Breast epithelium (tissue), 4 donors: ENCODE measurements at places on chromosomes 12 and 14.

- DNase-seq = no peak
Observed at GRCh38 chr12:55065535-55065934, 45.8 kb downstream of the NEUROD4 start.

GRCh38 chr12:39122562-39123204, 217.3 kb upstream of the CPNE8 start:
- no peak for DNase-seq

- no peak for DNase-seq
Observed at GRCh38 chr12:25587346-25587745, 34.3 kb upstream of the LMNTD1 start.

DNA sequence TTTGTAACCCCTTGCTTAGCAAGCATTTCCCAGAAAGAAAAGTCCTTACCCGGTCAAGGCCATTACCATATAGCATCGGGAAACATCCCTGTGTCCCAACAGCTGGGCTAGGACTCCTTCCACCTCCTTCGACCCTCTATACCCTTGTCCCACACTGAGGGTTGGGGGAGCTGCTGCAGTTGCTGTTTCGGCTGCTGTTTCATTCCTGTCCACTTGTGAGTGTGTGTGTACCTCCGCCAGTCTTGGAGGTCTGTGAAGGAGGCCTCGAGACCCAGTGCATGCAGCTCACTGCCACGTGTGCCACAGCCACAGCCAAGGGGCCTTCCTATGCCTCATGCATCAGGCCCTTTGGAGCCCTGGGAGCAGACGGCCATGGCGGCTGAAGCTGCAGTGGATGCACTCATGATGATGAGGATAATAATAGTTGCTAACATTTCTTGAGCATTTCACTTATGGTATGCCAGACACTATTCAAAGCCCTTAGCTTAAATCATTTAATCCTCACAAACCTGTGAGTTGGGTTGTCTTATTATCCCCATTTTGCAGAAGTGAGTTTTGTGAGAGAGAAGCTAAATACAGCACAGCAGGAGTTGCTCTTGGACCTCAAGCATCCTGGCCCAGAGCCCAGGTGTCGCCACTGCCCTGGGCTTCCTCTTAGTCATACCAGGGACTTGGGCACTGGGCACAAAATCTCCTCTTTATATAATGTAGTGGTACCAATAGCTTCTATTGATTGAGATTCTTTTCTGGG, 156.5 kb downstream of the PRKCH start:
- DNase-seq = peak; percentile 64

- DNase-seq = no peak
Observed at GRCh38 chr12:121144416-121144914, 11.8 kb downstream of the P2RX7 start.

DNA sequence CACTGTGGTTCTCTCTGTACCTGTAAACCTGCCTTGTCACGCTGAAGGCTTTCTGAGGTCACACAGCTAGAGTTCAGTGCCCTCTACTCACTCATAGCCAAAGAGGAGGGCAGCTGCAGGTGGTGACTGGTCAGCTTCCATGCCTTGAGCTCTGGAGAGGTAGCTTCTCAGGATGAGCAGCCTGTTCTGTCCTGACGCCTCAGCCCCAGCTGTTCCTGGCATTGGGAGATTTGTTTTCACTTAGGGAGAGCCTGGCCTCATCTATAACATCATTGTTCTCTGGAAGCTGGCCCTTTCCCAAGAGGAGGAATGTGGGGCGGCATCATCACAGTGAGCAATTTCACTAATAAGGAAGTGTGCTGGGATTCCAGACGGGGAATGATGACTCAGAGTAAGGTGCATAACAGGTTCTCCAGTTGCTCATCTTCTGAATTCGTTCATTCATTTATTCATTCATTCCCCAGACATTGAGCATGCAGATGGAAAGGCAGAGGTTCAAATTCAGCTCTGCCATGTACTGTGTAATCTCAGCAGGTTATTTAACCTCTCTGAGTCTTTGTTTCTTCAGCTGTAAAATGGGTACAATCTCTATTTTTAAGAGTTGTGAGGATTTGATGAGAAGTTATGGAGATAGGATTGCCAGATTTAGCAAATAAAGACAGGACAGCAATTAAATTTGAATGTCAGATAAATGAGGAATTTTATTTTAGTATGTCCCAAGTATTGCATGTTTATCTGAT, 255.8 kb upstream of the CRY1 start:
- peak; percentile 97 for DNase-seq

DNA sequence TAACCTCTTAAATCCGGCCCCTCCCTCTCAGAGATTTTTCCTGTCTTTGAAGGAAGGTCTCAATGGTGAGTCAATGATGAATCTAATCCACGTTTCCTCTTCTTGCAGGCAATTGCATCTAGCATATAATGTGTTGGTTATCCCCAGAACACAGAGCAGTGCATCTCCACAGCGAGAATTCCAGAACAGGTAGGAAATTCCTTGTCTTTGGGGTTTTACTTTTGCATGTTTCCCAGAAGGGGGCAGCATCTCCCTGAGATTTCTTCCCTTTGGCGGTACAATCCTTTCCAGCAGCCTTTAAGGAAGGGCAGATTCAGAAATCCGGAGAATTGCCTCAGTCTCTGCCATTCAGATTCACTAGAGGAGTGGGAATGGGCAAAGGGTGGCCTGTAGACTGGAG, 128.0 kb downstream of the KCNA5 start:
- DNase-seq = no peak

GRCh38 chr12:12445882-12446181, 89.0 kb downstream of the BORCS5 start:
- DNase-seq = no peak

GRCh38 chr14:101181446-101182313, 278.2 kb upstream of the RTL1 start:
- peak; percentile 6 for DNase-seq

DNA sequence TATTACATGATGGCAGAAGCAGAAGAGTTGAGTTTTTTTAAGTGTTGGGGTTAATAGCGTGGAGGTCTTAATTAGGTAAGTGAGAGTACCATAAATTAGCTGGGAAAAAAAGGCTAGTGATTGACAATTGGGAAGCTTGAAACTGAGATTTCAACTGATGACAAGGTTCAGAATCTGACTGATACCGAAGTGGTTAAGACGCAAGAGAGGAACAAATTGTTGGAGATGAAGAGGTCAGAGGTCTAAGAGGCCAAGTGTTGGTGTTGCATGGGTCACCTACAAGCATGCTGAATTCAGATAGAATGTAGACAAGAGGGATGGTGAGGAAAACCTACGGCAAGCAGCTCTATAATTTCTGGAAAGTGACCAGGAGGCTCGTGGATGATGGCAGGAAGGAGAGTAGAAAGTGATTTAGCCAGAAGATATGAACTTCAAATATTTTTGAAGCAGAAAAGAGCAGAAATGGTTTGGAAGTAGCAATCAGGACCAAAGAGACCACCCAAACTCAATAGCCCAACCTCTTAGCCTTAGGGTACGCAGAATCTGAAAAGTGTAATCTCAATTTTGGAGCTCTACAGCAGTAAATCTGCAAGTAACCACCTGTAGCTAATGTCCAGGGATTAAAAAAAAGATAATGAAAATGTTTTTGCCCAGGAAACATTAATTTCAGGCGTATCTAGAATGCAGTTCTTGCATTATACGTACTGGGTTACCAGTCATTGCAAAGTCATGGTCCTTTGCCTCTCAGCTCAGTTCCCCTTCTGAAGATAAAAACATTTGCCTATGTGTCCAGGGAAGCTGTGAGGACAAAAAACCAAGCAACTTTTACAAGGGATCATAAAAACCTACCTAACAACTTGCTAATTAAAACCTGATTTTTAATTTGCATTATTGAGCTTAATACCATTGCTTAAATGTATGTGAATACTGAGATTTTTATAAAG, 1.7 kb upstream of the TMPO start:
- no peak for DNase-seq

DNA sequence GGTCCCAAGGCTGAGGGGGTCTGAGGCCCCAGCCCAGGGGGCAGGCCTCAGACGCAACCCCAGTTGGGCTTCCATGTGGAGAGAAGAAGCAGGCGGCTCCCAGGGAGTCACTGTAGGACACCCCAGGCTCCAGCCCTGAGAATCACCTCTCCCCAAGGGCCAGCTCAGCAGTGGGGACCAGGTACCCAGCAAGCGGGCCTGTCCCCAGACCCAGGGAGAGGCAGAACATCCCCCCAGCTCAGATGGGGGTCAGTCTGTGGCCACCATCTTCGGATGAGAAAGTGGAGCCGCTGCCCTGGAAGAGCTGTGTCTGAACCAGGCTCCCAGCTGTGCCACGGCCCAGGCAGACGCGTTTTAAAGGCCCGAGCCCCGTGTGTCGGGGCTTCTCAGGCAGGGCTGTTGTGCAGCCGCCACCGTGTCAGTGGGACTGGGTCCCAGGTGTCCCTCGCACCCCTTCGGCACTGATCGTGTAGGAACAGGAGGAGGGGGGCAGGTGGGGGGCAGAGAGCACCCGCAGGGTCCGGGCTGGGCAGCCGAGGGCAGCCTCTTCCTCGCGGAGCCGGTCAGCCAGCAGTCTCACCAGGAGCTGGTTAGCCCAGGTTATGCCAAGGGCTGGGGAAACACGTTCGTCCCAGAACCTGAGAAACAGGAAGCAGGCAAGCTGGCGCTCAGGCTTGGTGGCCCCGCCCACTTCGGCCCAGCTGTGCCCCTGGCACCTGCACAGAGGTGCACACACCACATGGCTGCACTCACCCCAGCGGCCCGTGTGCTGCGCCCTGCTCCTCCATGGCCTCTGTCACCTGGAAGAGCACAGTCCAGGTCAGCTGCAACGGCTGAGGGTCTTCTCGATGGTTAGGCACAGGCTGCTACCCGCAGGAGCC, 16.6 kb downstream of the XRCC3 start:
- peak; percentile 74 for DNase-seq

GRCh38 chr14:51242545-51243490, 2.8 kb downstream of the TMX1 start:
- no peak for DNase-seq

DNA sequence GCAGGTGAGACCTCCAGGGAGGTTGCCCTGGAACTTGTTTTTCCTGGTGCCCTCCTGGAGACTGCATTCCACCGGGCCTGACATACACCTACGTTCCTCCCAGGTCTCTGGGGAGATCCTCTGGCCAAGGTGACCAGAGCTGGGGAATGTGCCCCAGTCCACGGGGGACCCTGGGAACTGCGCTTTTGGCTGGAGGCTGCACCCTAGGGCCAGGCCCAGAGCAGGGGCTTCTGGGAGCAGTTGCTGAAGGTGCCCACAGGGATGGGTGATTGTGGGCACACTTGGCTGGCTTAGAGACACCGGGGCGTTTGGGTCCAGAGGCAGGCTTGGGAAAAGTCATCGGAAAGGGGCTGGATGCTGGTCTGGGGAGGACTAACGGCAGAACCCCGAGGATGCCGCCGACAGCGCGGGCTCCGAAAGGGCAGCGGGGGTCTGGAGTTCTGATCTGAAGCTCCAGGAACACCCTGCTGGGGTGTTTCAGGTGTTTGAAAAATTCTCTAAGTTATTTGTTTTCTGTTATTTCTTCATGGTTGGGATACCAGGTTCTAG, 36.5 kb upstream of the TDRD9 start:
- DNase-seq = no peak

- no peak for DNase-seq
Observed at GRCh38 chr14:95510804-95511203, 5.6 kb downstream of the SYNE3 start.

DNA sequence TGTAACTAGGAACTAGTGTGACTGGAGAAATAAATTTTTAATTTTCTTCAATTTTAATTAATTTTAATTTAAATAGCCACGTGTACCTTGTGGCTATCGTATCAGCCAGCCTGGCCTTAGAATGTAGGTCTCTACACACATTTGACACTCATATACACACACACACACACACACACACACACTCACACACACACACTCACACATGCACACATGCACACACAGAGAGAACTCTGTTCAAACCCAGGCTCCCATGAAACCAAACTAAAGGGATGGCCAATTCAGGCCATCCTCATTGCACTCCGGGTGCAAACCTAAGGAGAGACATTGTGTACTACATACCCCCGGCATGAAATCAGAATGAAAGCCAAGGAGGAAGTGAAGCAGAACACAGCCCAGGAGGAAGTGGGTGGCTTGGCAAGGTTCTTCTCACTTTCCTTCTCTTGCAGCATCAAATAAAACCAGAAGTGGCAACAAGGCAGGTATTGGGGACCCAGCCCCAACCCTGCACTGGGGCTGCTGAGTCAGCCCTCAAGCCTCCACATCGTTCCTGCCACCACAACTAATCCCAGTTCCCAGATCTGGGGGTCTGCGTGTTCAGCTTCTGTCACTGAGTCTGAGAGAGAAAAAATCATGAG, 26.2 kb upstream of the CHPT1 start:
- no peak for DNase-seq

DNA sequence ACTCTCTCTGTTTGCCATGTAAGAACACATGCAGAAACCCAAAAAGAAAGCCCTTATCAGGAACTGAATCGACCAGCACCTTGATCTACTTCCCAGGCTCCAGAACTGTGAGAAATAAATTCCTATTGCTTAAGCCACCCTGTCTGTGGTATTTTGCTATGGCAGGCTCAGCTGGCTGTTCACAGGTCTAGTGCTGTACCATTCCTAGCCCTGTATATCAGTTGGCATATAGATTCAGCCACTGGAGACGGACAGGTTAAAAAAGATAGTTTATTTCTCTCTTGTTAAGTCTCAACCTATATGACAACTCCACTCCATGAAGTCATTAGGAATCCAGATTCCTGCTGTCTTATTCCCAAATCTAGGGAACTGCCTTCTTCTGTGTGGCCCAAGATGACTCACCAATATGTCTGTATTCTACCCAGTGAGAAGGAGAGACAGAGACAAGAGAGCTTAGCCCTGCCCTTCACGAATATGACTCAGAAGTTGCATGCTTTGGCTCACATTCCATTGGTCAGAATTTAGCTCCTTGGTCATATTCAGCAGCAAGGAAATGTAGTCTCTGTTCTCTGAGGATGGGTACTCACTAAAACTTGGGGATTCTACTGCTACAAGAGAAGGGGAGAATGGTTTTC, 57.0 kb downstream of the PLEKHG7 start:
- DNase-seq = no peak

DNA sequence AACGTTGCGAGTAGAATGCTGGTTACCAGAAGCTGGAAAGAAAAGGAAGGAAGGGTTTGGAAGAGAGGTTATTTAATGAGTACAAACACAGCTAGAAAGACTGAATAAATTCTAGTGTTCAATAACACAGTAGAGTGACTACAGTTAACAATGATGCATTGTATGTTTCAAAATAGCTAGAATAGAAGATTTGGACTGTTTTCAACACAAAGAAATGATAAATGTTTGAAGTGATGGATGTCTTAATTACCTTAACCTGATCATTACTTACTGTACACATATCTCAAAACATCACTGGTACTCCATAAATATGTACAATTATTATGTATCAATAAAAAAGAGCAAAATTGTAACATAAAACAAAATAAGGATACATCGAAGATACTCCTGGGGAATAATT, 1221.8 kb upstream of the SEL1L start:
- DNase-seq = no peak

GRCh38 chr14:101505236-101505970, 55.9 kb upstream of the DIO3 start:
- no peak for DNase-seq
